Mesothelial cell of epicardium (in vitro differentiated cells): ENCODE measurements at places on chromosomes 11 and 22. TPM values are rescaled to one million over a fixed set of nuclear protein-coding genes. Genes with fewer than 3 reads are reported as not detected.

GRCh38 chr22:23574371-23574811, 5.7 kb downstream of the IGLL1 start:
- H3K27ac ChIP-seq = no peak overlapping the region
- H3K4me1 ChIP-seq = peaks cover 2% of the 10 kb centered on the region
- peaks cover 1% of the 10 kb centered on the region for H3K36me3 ChIP-seq
- DNase-seq = no peak

DNA sequence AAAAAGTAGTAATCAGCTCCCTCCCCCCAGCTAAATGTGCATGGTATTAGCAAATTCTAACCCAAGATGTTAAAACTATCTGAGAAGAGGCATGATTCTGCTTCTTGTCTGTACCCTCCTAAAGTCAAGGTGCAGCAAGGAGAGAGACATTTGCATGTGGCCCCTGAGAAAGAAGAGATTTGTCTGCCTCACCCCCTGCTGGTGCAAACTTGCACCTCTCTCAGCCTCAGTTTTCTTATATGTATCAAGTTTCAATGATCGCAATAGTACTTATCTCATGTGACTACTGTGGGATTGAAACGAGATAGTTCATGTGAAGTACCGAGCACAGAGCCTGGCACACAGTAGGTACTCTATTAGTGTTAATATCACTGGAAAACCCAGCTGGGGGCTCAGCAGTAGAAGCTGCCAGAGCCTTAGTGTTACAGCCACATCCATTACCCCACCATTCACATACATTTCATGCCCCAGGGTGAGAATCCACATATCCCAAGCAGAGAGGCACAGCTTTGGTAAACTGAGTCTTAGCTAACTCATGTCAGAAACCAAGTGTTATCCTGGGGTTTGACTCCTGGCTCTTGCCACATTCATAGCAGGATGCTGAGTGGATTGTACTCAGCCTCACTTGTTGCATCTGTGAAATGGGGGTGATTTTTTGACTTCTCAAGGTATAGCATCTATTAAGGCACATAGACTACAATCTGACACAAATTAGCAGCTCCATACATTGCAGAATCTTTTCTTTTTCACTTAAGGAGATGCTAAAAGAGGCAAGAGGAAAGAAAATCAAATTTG, 24.9 kb downstream of the CD44 start:
- no peak overlapping the region for H3K27ac ChIP-seq
- no peak for DNase-seq
- H3K27me3 ChIP-seq = peaks cover 20% of the 10 kb centered on the region
- no peak overlapping the region for H3K4me3 ChIP-seq
- no peaks in the 10 kb centered on the region for H3K36me3 ChIP-seq

Gene NNMT
- 0.54 to 2.4 TPM (median 2.3 TPM) in 3 replicates for total RNA-seq

GRCh38 chr11:57652662-57653061, 3.0 kb upstream of the YPEL4 start:
- no peaks in the 10 kb centered on the region for H3K27me3 ChIP-seq
- DNase-seq = no peak

Gene SSH3
- 50.4 to 59.0 TPM (median 55.4 TPM) in 3 replicates for total RNA-seq

DNA sequence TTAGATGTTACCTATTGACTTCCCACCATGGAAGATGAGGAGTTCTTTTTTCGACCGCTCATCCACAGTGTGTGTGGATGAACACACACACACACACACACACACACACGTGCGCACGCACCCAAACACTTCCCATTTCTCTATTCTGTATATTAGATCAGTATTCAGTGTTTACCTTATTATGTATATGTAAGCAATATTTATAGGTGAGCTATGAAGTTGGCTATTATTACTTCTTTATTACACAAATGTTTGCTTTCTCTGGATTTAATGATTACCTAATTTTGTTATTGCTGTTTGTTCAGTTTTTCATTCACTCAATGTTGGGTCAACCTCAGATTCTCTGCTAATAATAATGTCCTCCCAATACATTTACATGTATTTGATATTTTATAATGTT, 721.0 kb downstream of the NELL1 start:
- H3K36me3 ChIP-seq = no peaks in the 10 kb centered on the region
- peaks cover 33% of the 10 kb centered on the region for H3K27me3 ChIP-seq
- H3K4me1 ChIP-seq = peaks cover 3% of the 10 kb centered on the region
- no peak overlapping the region for H3K27ac ChIP-seq
- no peak for DNase-seq

Gene GGT5
- total RNA-seq = 2.9 to 4.1 TPM (median 3.6 TPM) in 3 replicates

DNA sequence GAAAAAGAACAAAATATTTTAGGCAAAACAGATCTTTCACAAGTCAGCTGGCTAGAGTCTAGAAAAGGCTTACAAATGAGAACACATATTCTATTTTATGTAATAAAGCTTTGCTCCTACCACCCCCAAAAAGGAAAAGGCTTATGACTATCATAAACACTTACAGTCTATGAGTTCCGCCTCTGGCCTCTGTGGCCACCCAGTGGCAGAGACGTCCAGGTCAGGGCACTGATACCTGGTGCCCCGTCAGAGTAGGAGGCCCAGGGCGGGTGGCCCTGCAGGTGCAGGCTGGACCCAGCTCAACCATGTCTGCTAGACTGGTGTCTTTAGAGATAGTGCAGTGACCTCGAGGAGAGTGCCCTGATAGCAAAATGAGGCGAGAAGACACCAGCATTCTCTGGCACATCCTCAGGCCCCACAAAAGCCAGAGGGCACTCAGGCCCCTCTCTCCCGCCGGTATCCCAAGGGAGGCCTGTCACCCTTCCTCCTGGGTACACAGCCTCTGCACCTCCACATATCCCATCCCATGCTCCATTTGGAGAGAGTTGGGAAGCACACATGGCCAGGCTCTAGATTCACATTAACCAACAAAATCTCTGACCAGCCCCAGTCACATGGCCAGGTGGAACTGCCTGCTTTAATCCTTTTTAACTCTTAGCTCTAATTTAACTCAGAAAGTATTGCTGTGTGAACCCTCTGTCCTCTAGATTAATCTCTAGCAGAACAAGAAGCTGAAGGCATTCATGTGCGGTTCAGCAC, 27.3 kb upstream of the SERPIND1 start:
- H3K27me3 ChIP-seq = no peaks in the 10 kb centered on the region
- no peak overlapping the region for H3K27ac ChIP-seq
- H3K4me3 ChIP-seq = no peak overlapping the region
- H3K36me3 ChIP-seq = peaks cover 21% of the 10 kb centered on the region
- DNase-seq = no peak

Gene SULT4A1
- 7.1 to 8.7 TPM (median 7.2 TPM) in 3 replicates for total RNA-seq

DNA sequence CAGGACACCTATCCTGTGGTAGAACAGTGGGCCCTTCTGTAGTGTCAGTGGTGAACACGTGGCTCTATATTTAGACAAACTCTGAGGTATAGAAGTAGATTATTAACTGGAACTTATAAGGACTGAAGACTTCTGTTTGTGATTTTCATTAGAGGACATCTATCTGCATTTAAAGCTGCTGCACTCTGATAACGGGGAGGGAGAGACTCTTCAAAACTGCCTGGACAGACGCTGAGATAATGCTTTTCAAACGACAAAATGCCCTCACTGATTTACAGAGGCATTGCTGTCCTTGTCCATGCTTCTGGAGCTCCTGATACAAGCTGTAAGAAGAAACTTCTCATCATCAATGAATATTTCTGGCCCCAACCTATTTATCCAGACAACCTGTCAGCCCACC, 425.2 kb downstream of the OPCML start:
- peaks cover 10% of the 10 kb centered on the region for H3K27me3 ChIP-seq
- no peak for DNase-seq
- H3K27ac ChIP-seq = no peak overlapping the region

GRCh38 chr11:68436985-68437926, 23.3 kb upstream of the PPP6R3 start:
- H3K4me1 ChIP-seq = peaks cover 5% of the 10 kb centered on the region
- H3K36me3 ChIP-seq = peaks cover 22% of the 10 kb centered on the region
- no peaks in the 10 kb centered on the region for H3K27me3 ChIP-seq
- H3K27ac ChIP-seq = peak overlapping the region; percentile 43
- no peak overlapping the region for H3K4me3 ChIP-seq

Gene SLC16A8
- total RNA-seq = 0.14 to 0.60 TPM (median 0.18 TPM) in 3 replicates

DNA sequence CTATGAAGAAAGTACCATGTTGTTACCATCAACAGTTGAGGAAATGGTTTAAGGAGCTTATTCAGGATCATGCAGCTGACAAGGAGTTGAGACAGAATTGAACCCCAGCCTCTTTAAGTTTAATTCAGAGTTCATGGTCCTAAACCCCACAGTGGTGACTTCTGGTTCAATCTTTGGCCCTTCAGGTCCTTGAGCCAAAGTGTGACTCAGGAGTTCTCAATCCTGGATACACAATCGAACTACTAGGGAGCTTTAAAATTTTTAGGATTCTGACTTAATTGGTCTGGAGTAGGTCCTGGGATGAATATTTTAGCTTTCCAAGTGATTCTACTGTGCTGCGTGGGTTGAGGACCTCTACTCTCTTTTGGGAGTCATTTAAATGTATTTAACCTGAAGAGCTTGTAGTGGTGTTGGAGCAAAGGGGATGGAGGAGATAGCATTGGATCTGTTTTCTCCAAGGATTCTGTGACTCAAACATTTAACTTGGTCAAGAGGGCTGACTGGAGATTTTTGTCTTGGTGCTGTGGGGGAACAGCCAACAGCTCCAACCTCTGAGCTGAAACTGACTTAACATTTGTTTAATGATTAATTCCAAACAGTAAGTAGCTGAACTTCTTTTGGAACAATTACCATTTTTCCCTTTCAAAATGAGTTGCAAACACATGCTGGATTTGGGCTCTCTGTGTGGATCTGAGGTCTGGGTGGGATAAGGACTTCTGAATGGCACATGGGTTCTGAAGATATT, 80.1 kb downstream of the INSC start:
- DNase-seq = no peak
- peaks cover 16% of the 10 kb centered on the region for H3K27me3 ChIP-seq
- no peak overlapping the region for H3K27ac ChIP-seq
- H3K4me1 ChIP-seq = peaks cover 2% of the 10 kb centered on the region
- no peaks in the 10 kb centered on the region for H3K36me3 ChIP-seq

- DNase-seq = no peak
- no peak overlapping the region for H3K27ac ChIP-seq
- peaks cover 16% of the 10 kb centered on the region for H3K4me1 ChIP-seq
- H3K4me3 ChIP-seq = no peak overlapping the region
These were observed 17.1 kb upstream of the C11orf96 start for GRCh38 chr11:43925063-43925931.

GRCh38 chr11:100329352-100329751, 357.7 kb upstream of the ARHGAP42 start:
- H3K27me3 ChIP-seq = no peaks in the 10 kb centered on the region
- H3K27ac ChIP-seq = no peak overlapping the region
- no peak overlapping the region for H3K4me3 ChIP-seq

Gene ANKK1
- 2.1 to 2.8 TPM (median 2.4 TPM) in 3 replicates for total RNA-seq

DNA sequence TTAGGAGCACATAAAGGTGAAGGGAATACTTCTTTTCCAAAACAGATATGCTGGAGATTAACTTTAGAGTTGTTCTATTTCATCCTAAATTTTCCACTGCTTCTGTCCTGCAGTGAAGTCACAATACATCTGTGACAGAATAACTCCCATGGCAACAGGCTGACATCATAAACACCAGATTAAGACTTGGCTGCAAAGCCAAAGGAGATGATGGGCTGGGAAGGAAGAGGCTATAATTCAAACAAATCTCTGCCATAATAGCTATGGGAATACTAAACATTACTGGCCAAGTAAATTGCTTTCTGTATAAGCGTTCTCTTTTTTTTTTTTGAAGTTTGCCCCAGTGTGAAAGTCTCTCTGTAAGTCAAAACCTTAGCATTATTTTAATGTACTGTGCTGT, 107.7 kb downstream of the CADM1 start:
- no peak for DNase-seq
- no peak overlapping the region for H3K27ac ChIP-seq
- H3K4me3 ChIP-seq = no peak overlapping the region
- peaks cover 24% of the 10 kb centered on the region for H3K4me1 ChIP-seq

GRCh38 chr11:91513734-91514133, 710.9 kb upstream of the FAT3 start:
- H3K4me3 ChIP-seq = no peak overlapping the region
- DNase-seq = no peak
- no peaks in the 10 kb centered on the region for H3K27me3 ChIP-seq

DNA sequence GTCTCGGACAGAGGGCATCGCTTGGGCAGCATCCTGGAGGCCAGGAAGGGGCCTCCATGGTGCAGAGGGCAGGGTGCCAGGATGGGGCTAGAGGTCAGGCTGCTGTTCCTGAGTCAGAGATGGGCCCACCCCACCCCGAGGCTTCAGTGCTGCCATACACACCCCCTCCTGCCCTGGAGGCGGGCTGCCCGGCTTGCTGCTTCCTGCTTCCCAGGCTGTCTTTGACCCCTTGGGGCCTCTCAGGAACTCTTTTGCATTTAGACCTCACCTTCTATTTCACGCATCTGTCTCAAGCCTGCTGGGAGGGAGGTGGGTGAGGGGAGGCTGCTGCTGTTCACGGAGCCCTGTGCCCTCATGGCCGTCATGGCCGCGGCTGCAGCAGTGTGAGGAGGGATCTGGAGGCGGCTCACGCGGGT, 6.6 kb upstream of the GRAMD4 start:
- peak overlapping the region; percentile 72 for H3K27ac ChIP-seq
- H3K4me1 ChIP-seq = peaks cover 15% of the 10 kb centered on the region
- no peak for DNase-seq

- no peaks in the 10 kb centered on the region for H3K36me3 ChIP-seq
- H3K27me3 ChIP-seq = peaks cover 83% of the 10 kb centered on the region
- H3K27ac ChIP-seq = no peak overlapping the region
- H3K4me1 ChIP-seq = peaks cover 7% of the 10 kb centered on the region
- no peak overlapping the region for H3K4me3 ChIP-seq
These were observed 17.4 kb downstream of the LMO2 start for GRCh38 chr11:33874433-33874832.

DNA sequence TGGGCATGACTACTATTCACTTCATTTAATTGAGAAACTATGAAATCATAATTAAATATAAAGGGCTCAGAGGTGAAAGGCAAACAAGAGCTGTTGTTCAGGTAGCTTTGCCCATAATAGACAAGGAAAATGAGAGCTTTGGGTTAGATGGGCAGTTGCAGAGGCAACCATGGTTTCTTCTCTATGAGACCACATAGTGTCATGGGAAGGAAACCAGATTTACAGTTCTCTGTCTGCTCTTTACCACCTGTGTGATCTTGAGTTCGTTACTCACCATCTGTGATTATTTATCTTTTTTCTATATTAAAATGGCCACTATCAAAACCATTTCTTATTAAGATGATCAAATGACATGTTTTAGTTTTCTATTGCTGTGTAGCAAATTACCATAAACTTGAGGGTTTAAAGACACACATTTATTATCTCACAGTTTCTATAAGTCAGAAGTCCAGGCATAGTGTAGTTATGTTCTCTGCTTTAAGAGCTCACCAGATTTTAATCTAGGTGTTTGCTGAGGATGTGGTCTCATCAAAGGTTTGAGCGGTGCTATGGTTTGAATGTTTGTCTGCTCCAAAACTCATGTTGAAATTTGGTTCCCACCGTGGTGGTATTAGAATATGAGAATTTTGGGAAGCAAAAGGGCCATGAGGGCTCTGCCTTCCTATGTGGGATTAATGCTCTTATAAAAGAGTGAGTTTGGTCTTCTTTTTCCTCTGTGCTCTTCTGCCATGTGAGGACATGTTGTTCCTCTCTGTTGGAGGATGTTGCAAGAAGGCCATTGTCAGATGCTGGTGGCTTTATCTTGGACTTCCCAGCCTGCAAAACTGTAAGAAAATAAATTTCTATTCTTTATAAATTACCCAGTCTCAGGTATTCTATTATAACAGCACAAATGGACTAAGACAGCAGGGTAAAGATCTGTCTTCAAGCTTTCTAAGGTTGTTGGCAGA, 38.2 kb downstream of the OR2AG2 start:
- no peak overlapping the region for H3K4me3 ChIP-seq
- peaks cover 2% of the 10 kb centered on the region for H3K4me1 ChIP-seq
- H3K27me3 ChIP-seq = peaks cover 10% of the 10 kb centered on the region
- H3K27ac ChIP-seq = no peak overlapping the region
- no peak for DNase-seq
